Heart left ventricle (tissue), 16 donors: ENCODE measurements at places on chromosomes 5 and 9. TPM values are rescaled to one million over a fixed set of nuclear protein-coding genes. Genes with fewer than 3 reads are reported as not detected.

DNA sequence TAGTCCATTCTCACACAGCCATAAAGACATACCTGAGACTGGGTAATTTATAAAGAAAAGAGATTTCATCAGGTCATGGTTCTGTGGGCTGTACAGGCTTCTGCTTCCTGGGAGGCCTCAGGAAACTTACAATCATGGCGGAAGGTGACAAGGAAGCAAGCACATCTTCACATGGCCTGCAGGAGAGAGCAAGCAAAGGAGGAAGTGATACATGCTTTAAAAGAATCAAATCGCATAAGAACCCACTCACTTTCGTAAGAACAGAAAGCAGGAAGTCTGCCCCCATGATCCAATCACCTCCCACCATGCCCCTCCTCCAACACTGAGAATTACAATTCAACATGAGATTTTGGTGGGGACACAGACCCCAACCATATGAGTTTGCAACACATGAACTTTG is 5.1 kb upstream of the FBXO38 start:
- H3K27ac ChIP-seq = no peak overlapping the region
- no peaks in the 10 kb centered on the region for H3K27me3 ChIP-seq
- DNase-seq = no peak
- H3K4me1 ChIP-seq = peaks cover 51% of the 10 kb centered on the region

The FRMD3 gene
- 75.4 TPM for total RNA-seq

The SPINK13 gene
- total RNA-seq = not detected

The ACOT12 gene
- total RNA-seq = not detected

DNA sequence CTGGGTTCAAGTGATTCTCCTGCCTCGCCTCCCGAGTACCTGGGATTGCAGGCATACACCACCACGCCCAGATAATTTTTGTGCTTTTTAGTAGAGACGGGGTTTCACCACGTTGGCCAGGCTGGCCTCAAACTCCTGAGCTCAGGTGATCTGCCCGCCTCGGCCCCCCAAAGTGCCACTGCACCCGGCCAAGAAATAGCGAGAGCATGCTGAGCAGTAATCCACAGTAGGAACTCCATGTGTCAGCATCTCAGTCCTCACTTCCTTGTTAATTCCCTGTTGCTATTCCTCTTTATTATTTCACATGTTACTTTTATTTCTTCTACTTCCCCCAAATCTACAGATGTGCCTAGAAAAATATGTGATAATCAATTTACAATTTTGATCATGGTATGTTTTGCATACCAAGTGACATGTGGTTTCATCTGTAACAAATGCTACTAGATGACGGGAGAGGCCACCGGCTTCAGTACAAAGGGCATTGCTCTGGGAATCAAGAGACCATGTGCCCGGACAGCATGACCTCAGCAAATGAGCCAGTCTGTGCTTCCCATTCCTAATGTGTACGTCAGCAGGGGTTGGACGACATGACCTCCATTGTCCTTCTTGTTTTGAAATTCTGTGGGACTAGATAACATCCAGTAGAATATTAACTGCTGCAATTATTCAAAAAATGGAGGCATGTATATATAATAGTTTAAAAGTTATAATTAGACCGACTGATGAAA is 61.6 kb downstream of the FNBP1 start:
- peaks cover 28% of the 10 kb centered on the region for H3K36me3 ChIP-seq
- no peak overlapping the region for H3K4me3 ChIP-seq
- H3K27me3 ChIP-seq = no peaks in the 10 kb centered on the region
- no peaks in the 10 kb centered on the region for H3K4me1 ChIP-seq
- peak; percentile 40 for DNase-seq

- H3K27me3 ChIP-seq = no peaks in the 10 kb centered on the region
- no peak for DNase-seq
- no peak overlapping the region for H3K4me3 ChIP-seq
- no peaks in the 10 kb centered on the region for H3K36me3 ChIP-seq
- H3K4me1 ChIP-seq = no peaks in the 10 kb centered on the region
- H3K27ac ChIP-seq = no peak overlapping the region
These were observed 65.2 kb downstream of the TMEM167A start for GRCh38 chr5:83011985-83012384.

DNA sequence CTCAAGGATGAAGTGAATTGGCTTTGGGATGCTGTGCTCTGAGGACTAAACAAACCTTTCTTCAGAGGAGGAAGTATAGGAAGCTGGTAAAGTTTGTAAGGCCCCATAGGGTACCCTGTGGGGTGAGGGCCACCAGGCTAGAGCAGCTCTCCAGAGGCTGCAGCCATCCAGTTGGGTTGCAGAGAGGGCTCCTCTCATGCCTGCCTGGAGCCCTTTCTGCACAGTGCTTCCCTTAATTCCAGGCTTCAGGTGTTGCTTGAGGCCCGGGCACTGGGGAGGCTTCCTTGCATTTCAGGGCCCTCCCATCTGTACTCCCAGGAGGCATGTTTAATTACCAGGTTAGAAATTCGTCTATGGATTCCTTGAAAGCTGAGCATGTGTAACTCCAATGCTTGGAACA is 95.3 kb upstream of the FSTL4 start:
- no peak overlapping the region for H3K4me3 ChIP-seq
- DNase-seq = no peak
- H3K4me1 ChIP-seq = no peaks in the 10 kb centered on the region
- H3K27me3 ChIP-seq = no peaks in the 10 kb centered on the region
- H3K36me3 ChIP-seq = no peaks in the 10 kb centered on the region

DNA sequence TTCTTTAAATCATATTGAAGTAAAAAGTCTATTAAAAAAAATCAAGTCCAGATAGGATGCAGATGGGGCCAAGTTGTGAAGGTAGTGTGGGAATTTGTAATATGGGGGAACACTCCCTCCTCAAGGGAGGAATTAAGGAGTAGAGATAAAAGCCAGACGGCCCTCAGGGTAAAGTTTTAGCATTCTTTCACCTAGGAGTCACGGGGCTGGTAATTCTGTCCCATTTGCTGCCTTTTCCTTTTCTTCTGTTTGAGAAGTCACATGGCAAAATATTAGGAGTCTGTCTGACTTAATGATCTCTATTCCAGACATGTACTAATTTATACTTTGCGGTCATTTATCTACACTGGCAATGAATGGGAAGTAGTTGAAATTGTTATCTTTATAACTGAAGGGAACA is 61.9 kb downstream of the SNX24 start:
- no peak for DNase-seq
- H3K36me3 ChIP-seq = no peaks in the 10 kb centered on the region
- no peak overlapping the region for H3K27ac ChIP-seq
- H3K27me3 ChIP-seq = no peaks in the 10 kb centered on the region

- H3K27ac ChIP-seq = no peak overlapping the region
- H3K27me3 ChIP-seq = no peaks in the 10 kb centered on the region
- no peak for DNase-seq
- H3K4me3 ChIP-seq = no peak overlapping the region
These were observed 836.2 kb downstream of the DNAH5 start for GRCh38 chr5:13108265-13108664.

DNA sequence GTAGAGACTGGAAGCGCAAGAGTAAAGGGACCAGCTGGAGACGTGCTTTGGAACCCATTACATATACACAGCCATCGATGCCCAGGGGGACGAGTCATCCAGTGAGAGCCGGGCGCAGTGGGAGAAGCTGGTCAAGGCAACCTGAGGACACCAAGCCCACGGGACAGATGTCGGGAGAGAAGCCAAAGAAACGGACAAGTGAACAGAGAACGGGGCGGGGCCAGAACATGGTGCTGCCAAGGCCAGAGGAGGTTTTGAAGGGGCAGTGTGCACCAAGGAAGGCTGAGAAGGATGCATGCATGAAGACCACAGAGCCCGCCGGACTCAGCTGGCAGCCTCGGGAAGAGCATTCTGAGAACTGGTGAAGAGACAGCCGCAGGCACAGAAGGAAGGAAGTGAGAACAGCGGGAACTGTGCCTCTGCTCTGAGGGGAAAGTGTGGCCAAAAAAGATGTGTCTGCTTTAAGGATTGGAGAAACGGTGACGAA is 20.3 kb downstream of the CAMSAP1 start:
- H3K4me3 ChIP-seq = peak overlapping the region; percentile 26
- no peaks in the 10 kb centered on the region for H3K27me3 ChIP-seq
- peak; percentile 39 for DNase-seq
- no peak overlapping the region for H3K27ac ChIP-seq
- H3K36me3 ChIP-seq = no peaks in the 10 kb centered on the region

GRCh38 chr5:110751902-110752762 is 13.3 kb downstream of the SLC25A46 start:
- DNase-seq = no peak
- H3K27ac ChIP-seq = no peak overlapping the region
- no peaks in the 10 kb centered on the region for H3K4me1 ChIP-seq
- peaks cover 93% of the 10 kb centered on the region for H3K36me3 ChIP-seq
- no peaks in the 10 kb centered on the region for H3K27me3 ChIP-seq

The PDGFRB gene
- total RNA-seq = 31.2 TPM

- H3K4me1 ChIP-seq = no peaks in the 10 kb centered on the region
- no peak for DNase-seq
- H3K27ac ChIP-seq = no peak overlapping the region
- no peak overlapping the region for H3K4me3 ChIP-seq
- H3K27me3 ChIP-seq = no peaks in the 10 kb centered on the region
- no peaks in the 10 kb centered on the region for H3K36me3 ChIP-seq
These were observed 105.8 kb downstream of the GDA start for GRCh38 chr9:72254901-72255545.

The ZNF608 gene
- 16.6 TPM for total RNA-seq

GRCh38 chr5:150219861-150220260 is 30.0 kb downstream of the SLC6A7 start:
- DNase-seq = no peak
- no peaks in the 10 kb centered on the region for H3K36me3 ChIP-seq
- no peaks in the 10 kb centered on the region for H3K27me3 ChIP-seq
- H3K27ac ChIP-seq = no peak overlapping the region

DNA sequence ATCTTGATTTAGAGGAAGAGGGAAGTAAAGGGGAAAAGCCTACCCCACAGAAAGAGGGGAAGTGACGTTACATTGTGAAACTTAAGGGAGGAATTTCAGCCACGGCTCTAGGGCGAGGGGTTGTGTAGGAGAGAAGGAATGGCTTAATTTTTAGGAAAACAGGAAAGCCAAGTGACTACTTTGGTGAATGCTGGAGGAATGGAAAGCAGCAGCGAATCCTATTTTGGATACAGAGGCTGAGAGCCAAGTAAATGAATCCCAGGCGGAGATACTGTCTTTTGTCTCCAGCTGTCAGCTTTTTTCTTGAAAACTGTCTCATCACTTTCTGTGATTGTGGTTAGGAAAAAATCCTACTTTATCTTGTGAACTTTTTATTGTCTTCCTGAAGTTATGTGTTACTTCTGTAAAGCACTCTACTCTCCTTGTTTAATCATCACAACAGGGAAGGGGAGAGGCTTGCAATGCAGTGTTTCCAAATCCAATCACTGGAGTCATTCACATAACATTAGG is 188.4 kb downstream of the TSSK1B start:
- peak overlapping the region; percentile 3 for H3K4me3 ChIP-seq
- H3K27ac ChIP-seq = peak overlapping the region; percentile 1
- DNase-seq = no peak
- H3K36me3 ChIP-seq = no peaks in the 10 kb centered on the region
- H3K27me3 ChIP-seq = no peaks in the 10 kb centered on the region
- peaks cover 88% of the 10 kb centered on the region for H3K4me1 ChIP-seq

The DNAJC18 gene
- 16.8 TPM for total RNA-seq

The MCTP1 gene
- total RNA-seq = 28.4 TPM

The RAD1 gene
- total RNA-seq = 26.7 TPM

DNA sequence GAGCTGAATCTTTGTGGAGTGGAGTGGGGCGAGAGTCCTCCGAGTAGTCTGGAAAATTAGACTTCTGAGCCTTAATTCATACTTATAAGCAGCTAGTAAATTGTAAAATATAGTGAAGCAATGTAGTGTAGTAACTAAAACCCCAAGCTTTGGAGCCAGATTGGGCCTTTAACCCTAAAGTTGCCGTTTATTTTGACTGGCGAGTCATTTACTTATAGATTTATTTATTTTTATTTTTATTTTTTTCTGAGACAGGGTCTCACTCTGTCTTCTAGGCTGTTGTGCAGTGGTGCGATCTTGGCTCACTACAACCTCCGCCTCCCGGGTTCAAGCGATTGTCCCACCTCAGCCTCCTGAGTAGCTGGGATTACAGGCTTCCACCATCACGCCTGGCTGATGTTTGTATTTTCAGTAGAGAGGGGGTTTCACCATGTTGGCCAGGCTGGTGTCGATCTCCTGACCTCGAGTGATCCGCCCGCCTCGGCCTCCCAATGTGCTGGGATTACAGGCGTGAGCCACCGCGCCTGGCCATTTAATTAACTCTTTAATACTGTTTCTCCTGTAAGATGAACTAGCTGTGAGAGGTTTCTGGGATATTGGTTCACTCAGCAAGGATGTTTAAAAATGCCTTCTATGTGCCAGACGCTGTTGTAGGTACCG is 687 bp upstream of the RPS23 start:
- no peak for DNase-seq
- peak overlapping the region; percentile 98 for H3K4me3 ChIP-seq
- H3K36me3 ChIP-seq = peaks cover 31% of the 10 kb centered on the region
- H3K4me1 ChIP-seq = peaks cover 15% of the 10 kb centered on the region

- H3K4me3 ChIP-seq = no peak overlapping the region
- no peak overlapping the region for H3K27ac ChIP-seq
- H3K4me1 ChIP-seq = no peaks in the 10 kb centered on the region
- H3K36me3 ChIP-seq = no peaks in the 10 kb centered on the region
- H3K27me3 ChIP-seq = no peaks in the 10 kb centered on the region
These were observed 15.5 kb upstream of the LOX start for GRCh38 chr5:122093415-122094180.

- H3K27ac ChIP-seq = no peak overlapping the region
- H3K27me3 ChIP-seq = no peaks in the 10 kb centered on the region
- H3K4me3 ChIP-seq = no peak overlapping the region
These were observed 217.5 kb downstream of the MAN2A1 start for GRCh38 chr5:109907189-109907588.

- no peak for DNase-seq
- H3K4me3 ChIP-seq = no peak overlapping the region
- no peaks in the 10 kb centered on the region for H3K27me3 ChIP-seq
- H3K4me1 ChIP-seq = peaks cover 67% of the 10 kb centered on the region
These were observed 5.7 kb upstream of the CHD1 start for GRCh38 chr5:98934546-98934945.

The OLFML2A gene
- 68.8 TPM for total RNA-seq

The KIAA0825 gene
- total RNA-seq = 2.3 TPM

GRCh38 chr5:91114658-91115057 is 268.5 kb downstream of the ARRDC3 start:
- no peaks in the 10 kb centered on the region for H3K36me3 ChIP-seq
- H3K4me1 ChIP-seq = peaks cover 27% of the 10 kb centered on the region
- no peaks in the 10 kb centered on the region for H3K27me3 ChIP-seq
- DNase-seq = no peak
- peak overlapping the region; percentile 55 for H3K27ac ChIP-seq

The AIF1L gene
- total RNA-seq = 16.1 TPM

DNA sequence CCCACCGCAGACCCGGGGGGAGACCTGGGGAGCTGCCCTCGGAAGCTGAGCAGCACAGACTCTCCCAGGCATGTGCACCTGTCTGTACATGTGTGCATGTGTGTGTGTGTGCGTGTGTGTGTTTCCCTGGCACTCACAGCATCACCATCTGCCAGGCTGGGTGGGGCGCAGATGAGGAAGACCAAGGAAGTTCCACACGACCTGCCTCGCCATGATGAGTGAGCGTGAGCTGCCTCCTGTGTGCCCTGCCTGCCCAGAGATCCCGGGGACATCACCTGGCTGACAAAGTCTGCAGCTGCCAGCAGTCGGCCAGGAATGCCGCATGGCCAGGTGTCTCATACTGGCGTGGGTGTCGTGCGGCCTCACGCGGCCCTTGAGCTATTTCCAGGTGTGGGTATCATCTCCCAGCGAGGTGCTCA is 4.0 kb upstream of the GPSM1 start:
- peaks cover 10% of the 10 kb centered on the region for H3K4me1 ChIP-seq
- no peak overlapping the region for H3K27ac ChIP-seq
- no peak overlapping the region for H3K4me3 ChIP-seq
- H3K36me3 ChIP-seq = no peaks in the 10 kb centered on the region
- DNase-seq = no peak

GRCh38 chr5:6752782-6753181 is 39.5 kb downstream of the TENT4A start:
- no peak overlapping the region for H3K4me3 ChIP-seq
- H3K36me3 ChIP-seq = peaks cover 92% of the 10 kb centered on the region
- H3K27me3 ChIP-seq = no peaks in the 10 kb centered on the region
- H3K27ac ChIP-seq = no peak overlapping the region

The SGCD gene
- total RNA-seq = 101 TPM
